ENCODE measurements at places on chromosomes 1 and 21. TPM values are rescaled to one million over a fixed set of nuclear protein-coding genes. Genes with fewer than 3 reads are reported as not detected.
A peak's percentile ranks its signal among the peaks of the same experiment; 100 is the strongest.

DNA sequence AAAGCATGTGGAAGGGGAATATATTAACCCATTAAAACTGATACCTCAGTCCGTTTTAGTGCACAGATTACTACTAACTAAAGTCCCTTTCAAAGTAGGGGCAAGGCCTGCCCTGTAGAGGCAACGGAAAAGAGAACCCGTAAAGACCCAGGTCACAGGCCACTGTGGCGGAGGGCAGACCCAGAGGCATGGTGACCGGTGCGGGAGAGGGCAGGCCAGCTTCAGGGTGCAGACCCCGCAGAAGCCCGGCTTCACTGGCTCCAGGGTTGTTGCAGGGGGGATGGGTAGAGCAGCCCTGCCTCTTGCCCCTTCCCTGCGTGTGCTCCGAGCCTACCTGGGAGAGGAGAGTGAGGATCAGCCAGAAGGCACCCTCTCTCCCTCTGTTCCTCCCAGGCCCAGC lies 17.7 kb downstream of the CNTN2 start:
- DNase-seq, result no peak

The FAM43B gene
- 0.10 TPM for total RNA-seq

The ZNF683 gene
- not detected for total RNA-seq

DNA sequence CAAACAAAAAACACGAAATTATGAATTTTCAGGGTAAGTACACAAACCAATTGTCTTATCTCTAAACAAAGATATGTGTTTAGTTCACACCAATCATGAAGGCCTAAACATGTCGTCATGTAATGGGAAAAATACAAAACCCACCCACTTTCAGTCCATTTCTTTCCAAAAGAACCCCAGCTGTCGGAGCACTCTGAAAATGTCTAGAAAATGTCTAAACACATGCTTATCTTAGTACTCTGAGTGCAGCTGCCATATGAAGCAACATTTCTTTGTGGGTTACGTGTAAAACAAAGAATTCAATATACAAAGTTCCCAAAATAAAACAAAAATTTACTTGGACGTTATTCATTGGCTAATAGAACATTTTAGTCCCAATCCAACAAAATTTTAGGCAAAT lies 22.7 kb downstream of the SERBP1 start:
- no peak for DNase-seq

- DNase-seq, result no peak
These were observed 42.3 kb downstream of the AZIN2 start for GRCh38 chr1:33123266-33123665.

GRCh38 chr1:211135342-211135950 lies 1.5 kb upstream of the KCNH1 start:
- no peak for DNase-seq

The PRAMEF7 gene
- total RNA-seq, result not detected

DNA sequence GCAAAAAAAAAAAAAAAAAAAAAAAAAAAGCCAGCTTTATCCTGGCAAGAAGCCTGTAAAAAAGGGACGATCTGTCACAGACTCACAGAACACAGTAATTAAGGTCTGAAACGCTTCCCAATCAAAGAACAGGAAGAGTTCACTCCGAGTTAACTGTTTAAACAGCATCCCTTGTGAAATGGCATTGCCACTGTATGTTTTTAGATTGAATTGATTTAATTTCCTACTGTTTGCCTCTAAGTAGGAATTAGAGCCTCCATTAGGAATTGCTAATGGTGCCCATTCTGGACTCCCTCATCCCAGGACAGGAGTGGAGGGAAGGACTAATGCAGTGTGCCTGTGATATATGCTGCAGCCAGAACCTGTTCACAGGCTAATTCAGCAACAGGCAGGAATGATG lies 370.8 kb downstream of the RWDD3 start:
- DNase-seq, result no peak

- no peak for DNase-seq
These were observed 18.6 kb downstream of the EBNA1BP2 start for GRCh38 chr1:43153443-43153842.

- peak; percentile 88 for DNase-seq
These were observed 19.3 kb upstream of the SAMD11 start for GRCh38 chr1:904310-904950.

GRCh38 chr1:153799016-153799415 lies 23.8 kb downstream of the SLC27A3 start:
- no peak for DNase-seq

The LCE1A gene
- not detected for total RNA-seq

DNA sequence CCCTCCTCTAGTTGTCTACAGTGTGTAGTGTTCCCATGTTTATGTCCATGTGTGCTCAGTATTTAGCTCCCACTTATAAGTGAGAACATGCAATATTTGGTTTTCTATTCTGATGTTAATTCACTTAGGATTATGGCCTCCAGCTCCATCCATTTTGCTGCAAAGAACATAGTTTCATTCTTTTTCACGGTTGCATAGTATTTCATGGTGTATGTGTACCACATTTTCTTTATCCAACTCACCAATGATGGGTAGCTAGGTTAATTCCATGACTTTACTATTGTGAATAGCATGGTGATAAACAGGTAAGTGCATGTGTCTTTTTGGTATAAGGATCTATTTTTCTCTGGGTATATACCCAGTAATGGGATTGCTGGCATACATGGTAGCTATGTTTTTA lies 67.0 kb downstream of the TBX19 start:
- no peak for DNase-seq

Measured in progenitor cell of endocrine pancreas (in vitro differentiated cells).